Astrocyte of the hippocampus (primary cell): ENCODE measurements at places on chromosomes 7 and 10.
A peak's percentile ranks its signal among the peaks of the same experiment; 100 is the strongest.

DNA sequence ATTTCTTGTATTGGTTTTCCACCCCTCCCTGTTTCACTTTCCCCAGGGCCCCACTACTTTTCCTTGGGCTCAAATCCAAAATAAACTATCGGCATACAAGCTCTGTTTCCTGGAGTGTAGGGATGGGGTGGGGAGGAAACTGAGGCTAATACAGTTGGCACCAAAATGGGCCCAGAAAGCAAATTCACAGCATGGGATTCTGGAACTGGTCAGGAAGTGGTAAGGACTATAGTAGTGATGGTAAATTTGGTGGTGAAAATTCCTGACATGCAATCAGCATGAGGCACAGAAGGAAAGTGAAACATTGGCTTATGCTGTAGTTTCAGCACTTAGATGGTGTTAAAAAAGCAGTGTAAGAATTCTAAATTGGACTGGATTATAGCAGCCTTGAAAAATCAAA lies 8.7 kb upstream of the SAMD9L start:
- DNase-seq: peak; percentile 15

- DNase-seq: no peak
Measured at GRCh38 chr10:117762819-117763172, 220.2 kb downstream of the EMX2 start.

- no peak for DNase-seq
Measured at GRCh38 chr7:55965100-55965470, 700 bp downstream of the NIPSNAP2 start.

DNA sequence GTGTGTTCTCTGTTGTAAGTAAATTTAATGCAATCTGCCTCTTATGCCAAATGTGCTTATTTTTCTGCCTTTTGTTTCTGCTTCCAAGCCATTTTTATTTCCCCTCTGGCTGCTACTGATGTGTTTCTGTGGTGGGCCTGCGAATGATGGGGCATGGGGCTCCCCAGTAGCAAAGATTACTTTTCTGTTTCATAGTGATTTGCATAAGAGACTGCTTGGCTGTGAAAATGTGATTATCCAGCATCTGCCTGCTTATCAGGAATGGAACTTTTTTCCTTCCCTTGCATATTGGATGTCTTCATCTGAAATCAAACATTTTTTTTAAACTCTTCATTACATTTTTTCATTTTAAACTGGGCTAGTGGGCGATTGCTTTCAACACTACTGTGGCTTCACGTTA lies 57.7 kb upstream of the BTBD16 start:
- DNase-seq: no peak

DNA sequence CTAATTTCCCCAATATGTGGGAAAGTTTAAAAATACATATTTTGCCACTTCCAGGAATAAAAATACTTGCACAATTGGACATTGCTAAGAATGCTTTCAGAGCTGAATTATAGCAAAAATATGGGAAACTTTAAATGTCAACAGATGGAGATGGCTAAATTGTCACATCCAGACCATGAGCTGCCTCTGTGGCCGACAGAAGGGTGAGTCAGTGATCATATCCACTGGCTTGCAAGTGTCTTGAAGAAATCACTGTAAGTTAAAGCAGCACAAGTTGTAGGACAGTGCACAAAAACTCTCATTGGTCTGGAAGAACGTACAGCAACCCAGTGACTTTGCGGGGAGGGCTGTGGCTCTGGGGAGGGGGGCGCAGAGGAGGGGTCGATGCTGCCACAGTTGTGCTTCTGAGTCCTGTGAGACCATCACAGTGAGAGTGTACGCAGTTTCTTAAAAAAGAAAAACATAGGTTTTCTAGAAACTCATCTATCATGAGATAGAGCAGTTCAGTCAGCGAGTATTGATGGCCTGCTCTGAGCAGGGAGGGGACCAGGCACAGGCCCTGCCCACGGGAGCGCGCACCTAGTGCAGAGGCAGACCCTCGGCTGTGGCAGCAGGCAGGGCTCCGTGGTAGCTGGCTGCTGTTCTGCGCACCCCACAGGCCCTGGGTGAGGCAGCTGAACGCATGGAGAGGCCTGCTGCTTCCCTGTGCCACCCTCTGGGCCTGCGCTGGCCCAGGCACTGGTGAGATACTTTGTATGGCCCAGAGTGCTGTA lies 25.5 kb downstream of the LRRC27 start:
- no peak for DNase-seq

- no peak for DNase-seq
Measured at GRCh38 chr7:31850066-31850465, 163.1 kb downstream of the PPP1R17 start.

GRCh38 chr7:6286486-6286885 lies 14.1 kb upstream of the CYTH3 start:
- no peak for DNase-seq

DNA sequence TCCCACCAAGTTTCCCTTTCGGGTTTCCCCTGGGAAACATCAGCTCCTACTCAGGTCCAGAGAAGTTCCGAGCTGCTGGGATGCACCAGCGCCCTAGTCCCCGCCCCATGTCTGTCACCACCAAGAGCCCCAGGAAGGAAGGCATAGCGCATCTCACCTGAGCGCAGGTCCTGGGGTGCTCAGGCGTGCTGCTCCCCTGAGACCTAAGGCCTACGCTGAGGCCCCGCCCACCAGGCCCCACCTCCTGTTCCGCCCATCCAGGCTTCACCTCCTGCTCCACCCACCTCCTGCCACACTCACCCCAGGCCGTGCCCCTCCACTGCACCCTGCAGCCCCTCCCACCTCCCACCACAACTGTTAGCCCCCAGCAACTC lies 1.2 kb upstream of the TFR2 start:
- DNase-seq: no peak

- DNase-seq: peak; percentile 73
Measured at GRCh38 chr10:103466734-103467133, 8.0 kb upstream of the CALHM1 start.

- no peak for DNase-seq
Measured at GRCh38 chr7:144987686-144988085, 151.8 kb upstream of the TPK1 start.

GRCh38 chr10:88865281-88865876 lies 13.7 kb upstream of the ANKRD22 start:
- no peak for DNase-seq

DNA sequence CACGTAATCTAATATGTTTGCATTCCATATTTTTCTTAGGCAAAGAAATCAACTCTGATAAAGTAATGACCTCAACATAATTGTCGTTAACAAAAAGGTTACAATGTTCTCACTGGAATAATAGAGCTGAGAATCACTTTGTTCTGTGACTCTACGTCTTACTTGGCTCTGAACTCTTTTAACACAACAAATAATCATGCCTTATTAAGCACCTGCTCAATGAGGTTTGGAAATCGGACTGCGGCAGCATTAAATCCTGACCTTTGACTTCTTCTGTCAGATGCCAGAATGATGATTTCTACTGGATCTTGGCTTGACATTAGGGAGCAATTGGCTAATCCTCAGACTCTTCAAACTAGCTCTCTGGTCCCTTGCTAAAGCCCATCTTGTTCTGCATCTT lies 233.6 kb downstream of the SEMA3D start:
- DNase-seq: no peak

DNA sequence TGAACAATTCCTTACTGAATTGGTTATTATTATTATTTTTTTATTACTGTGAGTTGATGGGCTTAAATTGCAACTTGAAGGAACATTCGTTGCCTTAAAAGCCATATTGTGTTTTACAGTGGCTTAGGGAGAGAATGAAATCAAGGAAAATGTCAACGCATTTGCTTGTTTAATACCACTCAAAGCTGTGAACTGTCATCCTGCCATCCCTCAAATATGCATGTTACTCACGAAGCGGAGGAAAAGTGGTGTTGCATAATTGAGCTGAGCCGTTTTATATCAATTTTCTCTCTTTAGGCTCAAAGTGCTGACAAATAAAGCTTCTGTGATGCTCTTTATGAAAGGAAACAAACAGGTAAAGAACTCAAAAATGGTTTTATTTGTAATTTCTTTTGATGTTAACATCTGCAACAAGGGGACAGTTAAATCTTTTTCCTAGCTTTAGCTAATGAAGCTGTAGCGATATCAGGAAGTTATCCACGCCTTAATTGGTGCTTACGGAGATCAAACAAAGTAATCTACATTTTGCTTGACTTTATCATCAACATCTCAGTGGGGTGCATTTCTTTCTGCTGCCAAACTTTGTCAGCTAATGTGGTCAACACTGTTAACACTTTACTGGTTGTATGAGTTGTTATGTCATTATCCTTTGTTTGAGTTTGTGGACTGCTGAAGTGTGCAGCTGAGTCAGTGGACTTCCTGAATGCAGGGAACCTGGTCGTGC lies 33.1 kb downstream of the GLRX3 start:
- DNase-seq: peak; percentile 84

DNA sequence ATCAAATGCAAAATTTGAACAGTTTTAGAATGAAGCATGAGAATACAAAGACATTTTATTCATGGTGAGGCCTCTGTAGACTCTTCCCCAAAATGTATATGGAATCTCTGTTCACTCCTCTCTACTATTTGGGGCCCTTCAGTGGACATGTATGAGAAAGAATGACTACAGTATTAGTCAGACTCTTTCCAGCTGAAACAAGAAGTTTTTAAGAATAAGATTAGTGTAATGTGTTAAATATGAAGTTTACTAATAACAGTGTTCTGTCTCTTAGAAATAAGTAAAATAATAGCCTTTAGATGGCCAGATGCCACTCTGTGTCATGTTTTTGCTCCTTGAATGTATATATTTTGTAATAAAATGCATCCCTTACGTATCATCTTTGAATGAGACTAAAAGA lies 585.6 kb downstream of the SUGCT start:
- DNase-seq: no peak

DNA sequence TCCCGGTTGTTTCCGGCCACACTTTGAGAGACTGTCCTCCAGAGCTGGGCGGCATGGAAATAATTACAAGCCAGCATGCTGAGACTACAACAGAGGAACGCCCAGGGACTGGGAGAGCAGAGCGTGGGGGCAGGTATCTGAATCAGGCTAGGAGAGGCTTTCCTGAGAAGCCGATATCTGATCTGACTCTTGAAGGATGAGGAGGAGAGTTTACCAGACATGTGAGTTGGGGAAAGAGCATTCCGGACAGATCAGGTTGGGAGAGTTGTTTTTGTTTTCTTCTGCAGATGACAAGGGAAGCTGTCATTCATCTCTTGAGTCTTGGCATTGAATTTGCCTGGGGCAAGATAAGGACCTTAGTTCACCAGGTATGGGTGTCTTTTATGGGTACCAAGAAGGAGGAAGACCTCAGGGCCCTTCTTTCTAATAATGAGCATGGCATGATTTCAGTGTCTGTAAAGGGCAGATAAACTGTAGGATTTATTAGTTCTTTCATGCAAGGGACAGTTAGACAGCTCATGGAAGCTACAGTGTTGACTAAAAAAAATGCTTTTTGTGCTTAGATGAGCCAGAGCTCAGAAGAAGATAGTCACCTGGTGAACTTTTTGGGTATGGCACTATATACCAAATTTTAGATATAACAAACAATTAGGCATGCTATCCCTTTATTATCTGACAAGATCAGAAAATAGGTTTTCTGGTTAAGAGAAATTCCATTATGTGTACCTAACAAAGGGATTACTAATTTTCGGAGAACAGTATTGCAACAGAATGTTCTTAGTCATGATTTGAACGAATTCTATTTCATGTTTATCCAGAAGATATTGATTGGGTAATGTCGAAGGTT lies 36.2 kb downstream of the WBP1L start:
- DNase-seq: no peak

GRCh38 chr7:151684408-151685175 lies 164.9 kb upstream of the RHEB start:
- no peak for DNase-seq

DNA sequence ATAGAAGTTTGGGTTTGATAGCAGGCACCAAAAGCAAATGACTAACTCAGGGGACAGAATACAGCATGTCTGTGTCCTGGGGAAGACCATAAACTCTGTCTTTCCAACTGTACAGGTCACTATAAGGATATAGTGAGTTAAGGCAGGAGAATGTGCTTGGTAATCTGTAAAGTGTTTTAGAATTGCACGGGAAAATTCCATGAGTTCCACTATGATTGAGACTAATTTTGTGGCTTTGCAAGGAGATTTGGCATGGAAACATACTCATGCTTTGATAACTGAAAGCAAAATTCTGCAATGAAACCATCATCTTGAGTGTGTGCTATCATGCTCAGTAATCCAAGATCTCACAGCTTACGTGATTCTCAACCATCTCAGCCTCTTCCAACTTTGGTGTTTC lies 152.6 kb downstream of the PKD1L1 start:
- peak; percentile 84 for DNase-seq

- no peak for DNase-seq
Measured at GRCh38 chr7:158494643-158495042, 93.0 kb downstream of the PTPRN2 start.

DNA sequence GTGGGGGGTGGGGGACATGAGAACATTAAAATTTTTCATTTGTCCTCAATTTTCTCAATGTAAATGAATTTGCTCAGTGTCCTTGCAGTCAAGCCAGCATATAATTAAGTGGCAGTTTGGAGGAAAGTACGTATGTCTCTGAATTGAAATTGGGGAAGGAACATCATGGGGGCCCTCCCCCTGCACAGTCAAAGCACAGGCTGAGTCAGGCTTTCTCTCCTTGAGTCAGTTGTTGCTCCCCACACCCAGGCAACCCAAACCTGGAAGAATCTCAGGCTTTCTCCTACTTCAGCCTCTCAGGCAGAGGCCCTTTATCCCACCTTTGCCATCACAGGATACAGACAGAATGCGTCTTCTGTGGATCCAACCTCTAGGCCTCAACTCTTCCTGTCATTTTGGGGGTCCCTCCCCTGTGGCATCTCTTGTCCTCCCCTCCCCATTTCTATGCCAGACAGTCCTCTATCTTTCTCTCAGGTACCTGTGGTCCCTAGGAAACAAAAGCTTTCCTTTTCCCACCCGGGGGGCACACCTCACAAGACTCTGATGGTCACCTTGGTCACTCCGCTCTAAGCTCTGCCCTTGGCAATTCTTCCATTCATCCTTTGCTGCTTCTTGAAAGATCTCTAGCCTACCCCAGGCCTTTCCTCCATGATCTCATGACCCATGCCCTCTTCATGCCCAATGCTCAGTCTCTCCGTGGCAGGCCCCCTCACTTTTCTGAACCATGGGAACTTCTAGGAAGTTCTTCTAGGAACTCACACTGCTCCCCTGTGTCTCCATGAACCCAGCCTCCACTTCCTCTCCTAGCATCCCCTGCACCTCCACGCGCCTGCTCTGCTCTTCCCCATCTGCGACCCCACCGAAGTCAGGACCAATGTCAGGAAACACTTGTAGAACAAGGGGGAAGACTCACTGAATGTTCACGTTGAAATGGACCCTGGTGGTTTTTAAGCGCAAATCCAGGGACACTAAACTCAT lies 40.4 kb downstream of the CREB3L2 start:
- no peak for DNase-seq

- no peak for DNase-seq
Measured at GRCh38 chr10:11037991-11038390, 20.3 kb downstream of the CELF2 start.

DNA sequence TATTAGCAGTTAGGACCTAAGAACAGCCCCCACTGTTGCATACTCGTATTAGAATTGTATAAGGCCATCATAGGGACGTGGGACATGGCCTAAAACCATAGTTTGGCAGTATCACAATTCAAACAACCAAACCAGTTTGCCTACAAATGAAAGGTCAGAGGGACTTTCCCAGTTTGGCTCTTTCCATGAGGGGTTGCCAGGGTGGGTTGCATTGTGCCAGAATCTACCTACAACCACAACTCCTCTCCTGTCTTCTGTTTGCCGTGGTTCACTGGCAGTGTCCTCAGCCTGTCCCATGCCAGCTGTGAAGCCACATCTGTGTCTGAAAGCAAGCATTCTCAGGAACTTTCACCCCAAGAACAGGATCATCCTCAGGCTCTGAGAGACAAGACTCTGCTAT lies 44.5 kb downstream of the PIK3AP1 start:
- no peak for DNase-seq

- peak; percentile 75 for DNase-seq
Measured at GRCh38 chr7:78134256-78134655, 335.7 kb downstream of the PHTF2 start.
